Activated CD8-positive, alpha-beta T cell treated with anti-CD3 and anti-CD28 coated beads for 36 hours (primary cell): ENCODE measurements at places on chromosomes 7 and 10. TPM values are rescaled to one million over a fixed set of nuclear protein-coding genes. Genes with fewer than 3 reads are reported as not detected.

The CAV1 gene
- 0.74 TPM for total RNA-seq

The HOXA9 gene
- total RNA-seq, result not detected

The PMPCB gene
- total RNA-seq, result 89.3 TPM

The TMEM72 gene
- not detected for total RNA-seq

The EPHB6 gene
- 3.5 TPM for total RNA-seq

The EPDR1 gene
- total RNA-seq, result 4.7 TPM

The ARHGAP12 gene
- total RNA-seq, result 4.0 TPM

The FOXP2 gene
- total RNA-seq, result not detected

The SEMA4G gene
- total RNA-seq, result 1.2 TPM

The CYP2E1 gene
- total RNA-seq, result 0.87 TPM

The OR2A5 gene
- total RNA-seq, result not detected

The DGKB gene
- total RNA-seq, result not detected

The TWIST1 gene
- 0.20 TPM for total RNA-seq

The CAV2 gene
- total RNA-seq, result not detected

The PRPS1L1 gene
- total RNA-seq, result not detected

The GBX1 gene
- not detected for total RNA-seq

The PGAM2 gene
- total RNA-seq, result not detected
